ENCODE measurements at places on chromosomes 12 and 14.

DNA sequence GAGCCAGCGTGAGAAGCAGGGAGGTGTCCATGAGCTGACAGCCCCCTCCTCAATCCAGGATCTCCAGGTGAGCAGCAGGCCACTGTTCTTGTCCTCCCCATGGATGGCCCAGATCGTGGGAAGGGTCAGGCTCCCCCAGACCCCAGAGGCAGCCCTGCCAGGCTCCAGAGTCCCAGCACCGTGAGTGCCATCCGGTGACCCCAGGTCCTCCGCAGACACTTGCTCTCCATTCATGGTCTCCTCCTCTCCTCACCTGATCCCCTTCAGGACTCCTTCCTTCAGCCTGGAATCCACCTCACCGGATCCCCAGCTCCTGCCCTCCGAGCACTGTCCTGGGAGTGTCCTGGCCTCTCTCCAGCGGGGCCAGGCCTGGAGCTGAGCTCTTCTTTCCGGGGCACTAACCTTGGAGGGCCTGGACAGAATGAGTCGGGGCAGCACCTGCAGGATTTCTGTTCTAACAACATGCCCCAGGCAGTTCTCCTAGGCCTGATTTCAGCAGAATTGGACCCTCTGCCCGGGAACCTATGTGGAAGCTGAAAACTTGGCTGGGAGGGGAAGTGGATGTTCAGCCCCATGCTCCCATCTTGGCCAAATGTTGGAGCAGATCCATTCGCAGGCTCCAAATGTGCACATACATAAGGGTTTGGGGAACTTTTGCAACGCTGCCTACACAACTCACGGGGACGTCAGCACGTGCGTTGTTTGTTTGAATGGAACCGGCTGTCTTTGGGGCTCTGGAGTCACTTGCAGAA lies 341.6 kb upstream of the SFSWAP start:
- DNase-seq = no peak

- DNase-seq = no peak
Measured at GRCh38 chr14:38210587-38211216, 3.0 kb downstream of the SSTR1 start.

DNA sequence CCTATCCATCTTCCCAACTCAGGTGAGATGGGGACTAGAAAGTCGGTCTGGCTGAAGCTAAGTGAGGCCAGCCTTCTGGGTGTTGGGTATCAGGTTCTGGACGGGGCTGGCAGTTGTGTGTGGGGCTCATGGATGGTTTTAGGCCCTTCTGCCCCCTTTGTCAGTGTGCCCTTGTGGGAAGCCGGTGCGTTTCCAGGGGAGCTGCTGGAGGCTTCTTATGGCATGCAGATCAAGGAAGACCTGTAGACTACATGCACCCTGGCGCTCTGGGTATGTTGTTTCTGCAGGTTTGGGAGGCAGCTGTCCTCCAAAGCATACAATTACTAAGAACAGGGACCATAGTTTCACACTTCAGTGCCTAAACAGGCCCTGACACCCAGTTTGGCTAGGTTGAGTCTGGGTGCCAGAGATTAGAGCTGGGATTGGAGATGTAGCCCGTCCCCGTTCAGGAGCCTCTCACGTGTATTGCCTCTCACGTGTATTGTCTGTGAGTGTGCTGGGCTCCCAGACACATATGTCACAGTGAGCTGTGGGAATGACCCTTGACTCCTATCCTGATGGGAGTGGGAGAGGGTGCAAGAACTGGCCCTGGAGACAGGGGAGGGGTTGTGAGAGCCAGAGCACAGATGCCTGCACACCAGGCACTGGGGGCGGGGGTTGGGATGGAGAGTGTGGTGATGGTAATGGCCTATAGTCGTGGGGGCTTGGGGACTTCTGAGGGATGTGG lies 84.4 kb downstream of the SLC25A47 start:
- DNase-seq = no peak

DNA sequence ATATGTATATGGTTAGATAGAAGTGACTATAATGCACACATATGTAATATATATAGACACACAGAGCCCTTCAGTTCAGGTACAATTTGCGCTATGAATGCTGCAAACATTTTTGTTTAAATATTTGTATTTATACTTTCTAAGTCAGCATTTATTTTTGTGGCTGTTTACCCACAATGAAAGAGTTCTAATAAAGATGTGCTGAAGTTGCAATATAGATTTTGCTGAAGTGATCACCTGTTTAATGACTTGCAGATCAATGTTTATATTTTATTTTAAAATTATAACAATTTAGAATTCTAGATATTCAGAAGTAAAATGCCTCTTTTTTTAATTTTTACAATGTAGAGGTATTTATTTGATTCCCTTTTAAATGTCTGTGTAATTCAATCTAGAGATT lies 3.5 kb downstream of the FOXG1 start:
- DNase-seq = no peak

GRCh38 chr12:11499806-11500187 lies 104.4 kb upstream of the PRB2 start:
- no peak for DNase-seq

GRCh38 chr12:115245020-115245419 lies 561.0 kb upstream of the TBX3 start:
- no peak for DNase-seq

DNA sequence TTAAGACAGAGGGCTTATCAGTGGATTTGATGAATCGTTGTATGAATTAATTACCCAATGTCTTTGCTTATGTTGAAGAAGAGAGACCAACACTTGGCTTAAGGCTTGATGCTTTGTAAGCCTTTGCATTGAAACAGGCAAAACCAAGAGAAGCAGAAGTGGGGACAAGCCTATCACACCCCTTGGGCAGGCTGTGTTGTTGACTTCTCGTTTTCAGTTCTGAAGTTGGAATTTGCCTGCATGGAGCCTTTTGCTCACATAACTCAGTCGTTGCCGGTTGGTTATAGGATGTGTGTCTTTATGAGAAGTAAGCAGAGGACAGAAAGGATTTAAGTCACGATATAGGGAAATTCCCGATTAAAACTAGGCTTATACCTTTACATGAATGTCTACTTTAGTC lies 94.7 kb downstream of the CCDC92 start:
- no peak for DNase-seq

DNA sequence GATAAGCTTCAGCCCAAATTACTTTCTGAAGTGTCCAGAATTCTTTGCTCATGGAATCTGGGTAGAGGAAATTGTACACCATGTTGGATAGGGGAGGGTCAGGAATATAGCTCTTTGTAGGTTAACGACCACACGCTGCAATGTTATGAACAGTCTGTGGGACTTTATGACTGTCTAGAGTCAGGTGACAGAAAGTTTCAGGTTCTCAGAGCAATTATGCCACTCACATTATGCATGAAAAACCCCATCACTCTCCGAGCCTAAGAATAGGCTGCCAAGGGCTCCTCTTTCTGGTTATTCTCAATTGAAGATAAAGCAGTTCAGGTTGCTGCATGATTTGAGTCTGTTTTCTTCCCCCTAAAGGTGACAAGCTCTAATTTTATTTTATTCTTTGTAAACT lies 430.9 kb downstream of the ATP23 start:
- DNase-seq = no peak

DNA sequence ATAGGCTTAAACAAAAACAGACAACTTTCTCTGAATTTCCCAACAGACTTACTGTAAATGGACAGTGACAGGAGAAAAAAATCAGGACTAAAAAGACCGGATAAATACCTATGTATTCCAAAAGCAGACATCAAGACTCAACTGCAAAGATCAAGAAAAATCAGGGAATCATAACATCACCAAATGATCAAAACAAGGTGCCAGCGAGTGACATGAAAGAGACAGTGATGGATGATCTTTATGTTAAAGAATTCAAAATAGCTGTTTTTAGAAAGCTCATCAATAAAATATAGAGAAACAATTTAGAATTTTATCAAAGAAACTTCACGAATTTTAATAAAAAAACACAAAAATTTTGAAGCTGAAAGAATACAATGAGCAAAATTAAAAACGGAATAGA lies 952.5 kb upstream of the ATXN7L3B start:
- DNase-seq = no peak

- DNase-seq = no peak
Measured at GRCh38 chr12:14307004-14307403, 58.5 kb upstream of the ATF7IP start.

GRCh38 chr14:94548131-94548998 lies 12.9 kb upstream of the SERPINA4 start:
- DNase-seq = no peak

GRCh38 chr14:61467296-61467695 lies 145.9 kb downstream of the PRKCH start:
- DNase-seq = no peak

- no peak for DNase-seq
Measured at GRCh38 chr12:25056486-25057130, 107.7 kb upstream of the BCAT1 start.

DNA sequence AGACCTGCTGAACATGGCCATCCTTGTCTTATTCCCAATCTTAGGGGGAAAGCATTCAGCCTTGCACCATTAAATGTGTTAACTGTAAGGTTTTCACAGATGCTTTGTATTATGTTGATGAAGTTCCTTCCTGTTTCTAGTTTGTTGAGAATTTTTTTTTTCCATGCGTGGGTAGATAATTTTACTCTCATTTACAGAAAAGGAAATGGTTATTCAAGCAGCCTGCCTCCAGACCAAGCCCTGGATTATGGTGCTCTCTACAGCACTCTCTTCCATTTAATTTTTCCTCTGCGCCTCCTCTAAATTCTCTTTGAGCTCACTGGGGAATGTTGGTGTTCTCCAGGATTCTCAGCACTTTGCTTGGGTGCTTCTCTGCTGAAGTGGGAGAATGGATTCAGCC lies 179.3 kb upstream of the PZP start:
- no peak for DNase-seq

GRCh38 chr12:6088921-6089747 lies 35.3 kb downstream of the VWF start:
- DNase-seq = no peak

DNA sequence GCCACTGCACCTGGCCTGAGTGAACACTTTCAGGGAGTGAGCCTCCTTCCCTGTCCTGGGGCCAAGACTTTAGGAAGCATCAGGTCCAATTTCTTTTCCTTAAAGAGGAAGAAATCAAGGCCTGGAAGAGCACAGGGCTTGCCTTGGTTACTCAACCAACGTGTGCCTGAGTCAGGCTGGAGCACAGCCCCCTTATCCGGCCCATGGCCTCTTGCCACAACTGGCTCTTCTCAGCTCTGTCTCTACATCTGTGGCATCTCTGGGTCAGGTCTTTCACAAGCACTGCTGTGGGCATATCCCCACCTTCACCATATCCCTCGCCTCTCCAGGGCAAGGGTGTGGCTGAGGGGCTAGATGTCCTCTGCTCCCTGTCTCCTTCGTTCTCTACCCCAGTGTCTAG lies 6.8 kb downstream of the MYH6 start:
- DNase-seq = no peak

DNA sequence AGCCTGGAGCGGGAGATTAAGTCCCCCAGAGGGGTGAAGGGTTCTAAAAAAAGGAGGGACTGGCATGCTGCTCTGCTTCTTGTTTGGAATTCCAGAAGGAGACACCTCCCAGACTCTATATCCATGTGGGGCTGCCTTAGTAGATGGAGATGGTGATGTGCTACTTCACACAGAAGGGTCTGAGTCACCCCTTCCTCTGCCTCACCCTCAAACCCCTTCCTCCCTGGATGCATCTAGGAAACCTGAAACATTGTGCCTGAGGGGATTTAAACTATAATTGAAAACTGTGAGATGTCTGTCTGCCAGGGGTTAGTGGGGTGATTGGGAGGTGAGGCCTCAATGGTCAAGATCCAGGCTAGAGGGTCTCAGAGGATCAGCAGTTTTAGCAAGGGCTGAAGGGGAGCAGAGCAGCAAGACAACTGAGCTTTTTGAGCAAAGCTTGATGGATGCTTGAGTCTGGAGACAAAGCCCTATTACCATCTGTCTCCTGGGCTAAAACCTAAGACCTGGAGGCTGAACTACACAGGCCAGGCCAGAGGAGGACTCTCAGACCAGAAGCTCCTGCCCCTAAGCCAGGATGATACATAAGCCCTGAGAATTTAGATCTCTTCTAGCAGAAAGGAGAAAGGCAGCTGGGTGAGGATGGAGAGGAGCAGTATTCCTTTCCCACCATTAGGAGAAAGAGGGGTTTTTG lies 314.7 kb upstream of the ATP2B1 start:
- DNase-seq = no peak

- DNase-seq = no peak
Measured at GRCh38 chr12:129641926-129642325, 261.9 kb downstream of the TMEM132D start.

Measured in CD4-positive, alpha-beta T cell treated with Interleukin-6 at 100 ng/mL for 8 hours (primary cell).